HCEC 1CT (cell line): ENCODE measurements at places on chromosomes 5 and 9.

- no peak for DNase-seq
Observed at GRCh38 chr5:30368064-30368463, 825.4 kb upstream of the CDH6 start.

DNA sequence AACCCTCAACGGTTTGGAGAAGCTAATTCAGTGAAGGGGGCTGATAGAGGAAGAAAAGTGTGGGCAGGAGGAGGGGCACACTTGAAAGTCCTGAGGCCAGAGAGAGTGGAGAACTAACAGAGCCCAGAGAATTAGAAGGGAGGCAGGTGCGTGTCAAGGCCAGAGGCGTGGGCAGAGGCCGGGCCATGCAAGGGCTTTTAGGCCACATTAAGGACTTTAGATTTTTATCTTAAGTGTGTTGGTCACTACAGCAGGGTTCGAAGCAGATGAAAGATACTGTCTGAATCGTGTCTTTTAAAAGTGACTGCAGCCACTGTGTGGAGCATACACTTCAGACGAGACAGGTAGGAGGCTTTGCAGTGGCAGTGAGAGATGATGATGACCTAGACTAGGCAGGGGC is 6.7 kb downstream of the ADRA1B start:
- no peak for DNase-seq

DNA sequence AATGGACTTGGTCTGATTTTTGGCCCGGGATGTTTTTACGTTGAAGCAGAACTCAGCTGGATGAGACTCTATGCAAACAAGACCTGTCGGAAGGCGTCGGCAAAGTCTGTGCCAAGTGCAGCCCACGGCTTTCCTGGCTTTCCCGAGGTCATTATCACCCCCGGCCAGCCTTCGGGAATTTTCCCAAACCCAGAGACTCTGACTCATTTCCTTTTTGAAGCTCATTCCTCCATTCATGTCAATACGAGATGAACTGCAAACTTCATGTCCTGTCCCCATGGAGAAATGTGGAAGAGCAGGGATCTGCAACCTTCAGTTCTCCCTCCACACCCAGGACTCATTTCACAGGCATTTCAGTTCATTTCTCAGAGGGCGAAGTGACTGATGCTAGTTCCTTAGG is 95.3 kb downstream of the IRX2 start:
- DNase-seq = no peak

GRCh38 chr9:72590824-72591223 is 69.4 kb downstream of the TMC1 start:
- DNase-seq = no peak

DNA sequence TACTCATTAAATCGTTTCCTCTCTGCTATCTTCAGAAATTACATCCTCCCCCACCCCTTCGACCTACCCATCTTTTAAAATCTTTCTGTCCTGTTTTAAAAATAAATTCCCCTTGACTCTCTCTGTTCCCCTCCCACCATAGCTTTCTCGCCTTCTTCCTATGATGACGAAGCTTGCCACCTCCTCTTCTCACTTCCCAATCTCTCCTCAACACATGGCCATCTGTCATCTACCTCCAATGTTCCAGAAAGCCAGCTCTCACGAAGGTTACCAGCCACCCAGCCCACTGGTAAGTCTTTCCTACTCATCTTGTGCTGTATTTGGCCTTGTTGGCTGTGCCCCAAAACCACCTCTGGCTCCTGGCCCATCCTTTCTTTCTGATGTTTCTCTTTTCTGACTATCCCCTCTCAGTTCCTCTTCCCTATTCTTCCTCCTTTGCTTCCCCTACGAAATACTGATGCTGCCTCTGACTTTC is 346.3 kb downstream of the ENC1 start:
- DNase-seq = no peak

DNA sequence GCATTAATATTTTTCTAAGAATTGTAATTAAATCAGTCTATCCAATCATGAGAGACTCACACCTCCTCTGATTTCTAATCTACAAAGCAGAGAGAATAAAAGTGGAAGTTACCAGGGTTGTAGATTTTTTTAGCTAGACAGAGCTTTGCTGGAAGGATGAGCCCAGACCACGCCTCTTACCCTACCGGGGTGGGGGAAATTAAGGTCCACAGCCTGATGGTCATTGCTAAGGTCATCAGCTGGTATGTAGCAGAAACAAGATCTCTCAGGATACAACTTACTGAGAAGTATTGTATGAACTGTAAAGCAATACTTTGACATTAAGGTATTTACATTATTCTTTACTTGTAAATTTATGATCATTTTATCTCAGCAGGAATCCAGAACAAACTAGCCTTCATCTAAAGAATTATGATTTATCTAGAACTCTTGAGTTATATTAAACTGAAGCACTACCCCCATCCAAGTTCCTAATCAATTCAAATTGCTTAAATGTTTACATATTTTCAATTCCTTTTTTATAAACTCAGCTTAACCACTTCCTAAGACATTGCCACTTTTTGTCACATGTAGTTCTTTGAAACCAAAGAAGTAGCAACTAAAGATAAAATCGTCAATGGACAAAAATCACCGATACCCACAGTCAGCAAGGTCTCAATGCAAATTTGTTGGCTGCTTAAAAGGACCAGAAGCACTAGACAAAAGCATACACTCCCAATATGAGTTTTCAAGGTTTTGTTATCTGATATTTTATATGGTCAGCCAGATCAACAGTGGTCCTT is 225.8 kb upstream of the DAPK1 start:
- DNase-seq = peak; percentile 59

DNA sequence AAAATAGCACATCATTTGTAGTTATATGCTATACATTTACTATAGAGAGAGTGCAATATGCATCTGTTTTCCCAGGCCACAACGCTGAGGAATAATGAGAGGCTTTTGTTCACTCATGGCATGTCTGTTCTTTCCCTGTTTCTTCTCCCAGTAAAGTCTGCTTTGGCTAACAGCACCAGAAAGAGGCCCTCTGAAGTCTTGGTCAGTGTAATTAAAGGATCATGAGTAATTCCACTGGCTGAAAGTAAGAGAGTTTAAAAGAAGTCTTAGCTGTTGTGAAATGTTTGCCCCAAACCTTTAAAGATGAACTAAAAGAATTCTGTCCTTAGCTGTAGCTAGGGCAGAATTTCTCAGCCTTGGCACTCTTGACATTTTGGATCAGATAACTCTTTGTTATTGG is 228.8 kb downstream of the TLE4 start:
- DNase-seq = no peak

- DNase-seq = no peak
Observed at GRCh38 chr5:156331181-156331580, 4.2 kb downstream of the SGCD start.

GRCh38 chr5:33539212-33539611 is 98.4 kb downstream of the TARS1 start:
- no peak for DNase-seq

- no peak for DNase-seq
Observed at GRCh38 chr9:69104830-69105527, 69.1 kb upstream of the TJP2 start.

DNA sequence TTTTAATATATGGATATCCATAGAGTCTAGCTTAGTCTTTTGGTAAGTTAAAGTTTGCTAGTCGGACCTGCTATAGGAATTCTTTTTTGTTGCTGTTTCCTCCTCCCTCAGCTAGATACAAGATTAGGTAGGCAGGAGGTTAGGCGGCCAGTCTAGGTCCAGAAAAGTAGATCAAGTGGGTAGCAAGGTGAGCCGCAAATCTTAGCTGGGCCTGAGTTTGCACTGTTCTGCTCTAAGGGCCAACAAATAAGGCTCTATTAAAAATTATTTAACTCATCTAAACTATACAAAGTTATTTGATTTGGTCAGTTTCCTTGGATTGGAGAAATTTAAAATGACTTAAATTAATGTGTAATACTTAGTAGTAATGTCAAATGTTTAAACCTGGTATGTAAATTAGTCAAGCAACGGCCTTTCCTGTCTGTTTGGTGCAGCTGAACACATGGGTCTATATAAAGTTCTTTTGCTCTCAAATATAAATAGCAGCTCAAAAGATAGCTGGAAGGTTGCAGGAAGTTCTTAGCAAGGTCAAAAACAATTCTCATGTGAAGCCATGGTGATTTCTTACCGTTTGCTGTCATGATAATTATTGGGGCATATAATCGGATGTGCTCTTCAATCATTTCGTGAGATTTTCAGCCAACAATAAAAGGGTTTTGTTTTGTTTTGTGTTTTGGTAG is 72.0 kb downstream of the PRKACG start:
- DNase-seq = no peak

DNA sequence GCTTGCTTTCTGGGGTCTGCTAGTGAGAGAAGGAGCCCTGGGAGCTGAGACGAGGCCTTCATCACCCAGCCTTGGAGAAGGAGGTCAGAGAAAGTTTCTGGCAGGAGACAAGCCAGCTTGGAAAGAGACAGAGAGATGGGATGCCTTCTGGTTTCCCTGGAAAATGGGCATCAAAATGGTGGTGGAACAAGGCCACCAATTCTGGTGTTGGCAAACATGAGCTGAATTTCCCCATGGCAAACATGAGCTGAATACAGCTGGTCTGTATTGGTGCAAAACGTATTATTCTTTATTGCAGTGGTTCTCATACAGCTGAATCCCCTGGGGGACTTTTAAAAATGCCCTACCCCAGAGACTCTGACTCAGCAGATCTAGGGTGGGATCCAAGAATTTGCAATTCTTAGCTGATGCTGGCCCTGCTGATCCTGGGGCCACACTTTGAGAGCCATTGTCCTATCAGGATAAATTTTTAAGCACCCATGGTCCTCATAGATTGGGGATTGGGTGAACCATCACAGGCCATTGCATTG is 39.1 kb upstream of the S1PR3 start:
- DNase-seq = no peak

- DNase-seq = peak; percentile 38
Observed at GRCh38 chr9:136409557-136410455, 608 bp downstream of the ENTR1 start.

DNA sequence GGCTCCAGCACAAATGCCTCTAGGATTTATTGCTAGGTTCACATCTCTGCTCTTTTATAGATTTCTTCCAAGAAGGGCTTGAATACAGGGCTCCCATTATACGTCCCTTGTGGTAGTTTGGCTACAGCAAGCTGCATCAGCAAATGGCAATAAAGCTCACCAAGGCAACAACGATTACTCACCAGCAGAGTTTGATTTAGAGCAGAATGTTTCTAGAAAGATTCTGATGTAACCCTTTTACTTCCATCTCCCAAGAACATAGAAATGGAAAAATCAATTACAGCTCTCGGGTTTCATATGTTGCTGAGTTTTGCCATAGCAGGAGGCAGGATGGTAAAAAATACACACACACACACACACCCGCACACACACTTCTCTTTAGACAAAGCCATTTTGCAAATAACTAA is 124.2 kb upstream of the TNPO1 start:
- DNase-seq = peak; percentile 36

- DNase-seq = no peak
Observed at GRCh38 chr9:135356796-135357195, 122.8 kb upstream of the PPP1R26 start.

- DNase-seq = no peak
Observed at GRCh38 chr5:84683594-84683993, 298.9 kb upstream of the EDIL3 start.

DNA sequence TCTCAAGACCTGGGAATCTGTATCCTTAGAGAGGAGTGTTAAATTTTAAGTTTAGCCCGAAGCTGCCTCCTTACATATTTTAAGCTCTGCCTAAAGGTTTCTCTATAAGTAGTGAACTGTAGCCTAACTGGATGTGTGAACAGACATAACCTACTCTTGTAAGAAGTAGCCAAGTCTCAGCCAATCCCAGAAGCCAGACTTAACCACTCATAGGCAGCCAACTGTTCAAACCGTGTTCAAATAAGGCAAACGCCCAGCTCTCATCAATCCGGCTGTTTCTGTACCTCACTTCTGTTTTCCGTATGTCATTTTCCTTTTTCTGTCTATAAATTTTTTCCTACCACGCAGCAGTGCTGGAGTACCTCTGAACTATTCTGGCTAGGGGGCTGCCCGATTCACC is 58.7 kb upstream of the HRH2 start:
- no peak for DNase-seq

DNA sequence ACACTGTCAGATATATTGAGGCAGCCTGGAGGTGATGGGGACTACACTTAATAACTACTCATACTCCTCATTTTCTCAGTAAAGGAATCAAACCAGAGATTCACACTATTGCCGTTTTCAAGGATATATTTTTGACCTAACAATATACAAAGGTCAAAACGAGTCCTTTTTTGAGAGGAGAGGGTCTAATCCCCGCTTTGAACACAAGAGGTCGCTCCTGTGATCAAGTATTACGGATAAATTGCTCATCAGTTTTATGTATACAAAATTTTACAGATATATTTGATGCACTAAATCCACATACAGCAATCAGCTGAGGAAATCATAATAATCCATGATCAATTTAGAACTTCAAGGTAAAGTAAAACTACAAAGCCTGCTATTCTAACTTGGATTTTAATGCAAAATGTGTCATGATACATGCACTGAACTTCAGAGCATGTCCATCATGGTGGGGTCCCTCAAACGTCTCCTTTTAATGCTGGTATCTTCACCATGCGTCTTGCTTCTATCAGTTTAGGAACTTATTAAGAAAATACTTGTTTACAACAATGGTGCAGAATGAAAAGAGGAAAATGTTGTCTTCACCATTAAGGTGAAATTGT is 2.5 kb upstream of the ISL1 start:
- peak; percentile 56 for DNase-seq

DNA sequence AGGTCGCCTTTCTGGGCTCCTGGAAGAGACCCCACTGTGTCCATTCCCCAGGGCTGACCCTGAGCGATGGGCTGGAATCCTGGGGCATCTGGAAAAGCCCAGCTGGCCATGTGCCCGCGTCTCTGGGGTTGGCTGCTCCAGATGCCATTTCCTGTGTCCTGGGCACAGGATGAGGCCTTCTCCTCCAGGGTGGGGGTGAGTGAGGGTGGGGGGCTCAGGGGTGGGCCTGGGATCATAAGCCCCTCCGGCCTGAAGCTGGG is 30.7 kb downstream of the PAEP start:
- no peak for DNase-seq

- peak; percentile 65 for DNase-seq
Observed at GRCh38 chr5:111734013-111734412, 23.0 kb downstream of the NREP start.

DNA sequence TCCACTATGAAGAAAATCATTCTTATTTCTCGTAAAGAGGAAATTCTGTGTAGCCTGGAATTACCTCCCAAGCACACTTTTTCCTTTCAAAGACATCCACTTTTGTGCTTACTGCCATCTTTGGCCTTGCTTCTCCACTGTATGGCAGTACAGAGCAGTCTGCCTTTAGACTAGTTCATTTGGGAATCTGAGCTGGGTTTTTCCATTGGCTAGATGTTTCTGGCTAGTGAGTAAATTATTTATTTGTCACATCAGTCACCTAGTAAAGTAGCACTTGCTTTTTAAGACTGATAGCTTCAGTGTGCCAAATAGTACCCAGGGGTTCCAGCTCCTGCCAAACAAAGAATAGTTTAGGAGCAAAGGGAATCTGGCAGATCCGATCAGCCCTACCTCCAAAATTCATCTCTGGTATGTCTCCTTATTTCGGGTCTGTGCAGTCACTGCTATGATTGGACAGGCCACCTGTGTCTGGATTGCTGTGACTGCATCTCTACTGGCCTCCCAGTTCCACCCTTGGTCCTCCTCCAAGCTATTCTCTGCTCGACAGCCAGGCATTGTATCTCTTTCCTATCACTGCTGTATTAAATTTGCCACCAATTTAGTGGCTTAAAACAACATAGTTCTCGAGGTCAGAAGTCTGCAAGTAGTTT is 97.6 kb downstream of the NUDT12 start:
- DNase-seq = peak; percentile 30
